K562 (cell line): ENCODE measurements at places on chromosomes 3 and 15. TPM values are rescaled to one million over a fixed set of nuclear protein-coding genes. Genes with fewer than 3 reads are reported as not detected.

DNA sequence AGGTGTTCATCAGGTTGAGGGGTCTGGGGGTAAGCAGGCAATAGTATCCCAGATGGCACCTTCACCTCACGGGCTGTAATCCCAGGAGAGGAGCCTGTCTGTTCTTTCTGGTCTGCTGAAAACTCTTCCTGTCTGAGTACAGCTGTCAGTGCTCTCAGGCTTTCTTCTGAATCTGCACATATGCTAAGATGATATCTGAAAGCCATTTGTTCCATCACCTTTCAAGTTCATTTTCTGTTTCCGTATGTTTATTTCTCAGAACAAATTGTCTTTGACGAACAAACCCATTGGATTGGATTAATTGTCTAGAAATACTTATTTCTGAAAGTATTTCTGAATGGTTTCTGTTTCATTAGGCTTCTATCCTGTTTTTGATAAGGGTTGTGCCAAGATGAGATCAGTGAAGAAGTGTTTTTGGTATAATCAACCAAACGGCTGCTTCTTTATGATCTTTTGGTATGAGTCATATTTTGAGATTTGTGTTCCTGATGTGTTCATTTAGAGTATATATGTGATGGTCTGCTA lies 13.3 kb downstream of the ZNF592 start:
- H3K4me1 ChIP-seq, result peaks cover 8% of the 10 kb centered on the region; the same call in 1 of the 2 replicates
- H3K36me3 ChIP-seq, result peaks cover 24% of the 10 kb centered on the region
- DNase-seq, result no peak
- no peak overlapping the region for H3K27ac ChIP-seq

- no peak for DNase-seq
- no peaks in the 10 kb centered on the region for H3K27me3 ChIP-seq
- H3K27ac ChIP-seq, result no peak overlapping the region
- no peaks in the 10 kb centered on the region for H3K4me1 ChIP-seq
- peaks cover 98% of the 10 kb centered on the region for H3K36me3 ChIP-seq
- H3K4me3 ChIP-seq, result no peak overlapping the region
These were observed 17.4 kb downstream of the NBEAL2 start for GRCh38 chr3:46996689-46997452.

GRCh38 chr15:29917600-29918597 lies 95.6 kb upstream of the TJP1 start:
- H3K4me1 ChIP-seq, result no peaks in the 10 kb centered on the region
- H3K36me3 ChIP-seq, result no peaks in the 10 kb centered on the region
- DNase-seq, result no peak
- no peak overlapping the region for H3K27ac ChIP-seq
- H3K4me3 ChIP-seq, result no peak overlapping the region

GRCh38 chr3:179743913-179744312 lies 91.1 kb downstream of the USP13 start:
- DNase-seq, result no peak
- peaks cover 6% of the 10 kb centered on the region; the same call in 2 of the 3 replicates for H3K27me3 ChIP-seq

GRCh38 chr3:95798628-95799027 lies 1015.8 kb upstream of the EPHA6 start:
- DNase-seq, result no peak
- no peak overlapping the region for H3K4me3 ChIP-seq
- no peaks in the 10 kb centered on the region for H3K36me3 ChIP-seq
- no peaks in the 10 kb centered on the region for H3K4me1 ChIP-seq

GRCh38 chr15:31463521-31464102 lies 137.0 kb downstream of the KLF13 start:
- H3K4me3 ChIP-seq, result no peak overlapping the region
- no peak for DNase-seq
- peaks cover 49% of the 10 kb centered on the region for H3K27me3 ChIP-seq
- no peak overlapping the region for H3K27ac ChIP-seq
- H3K36me3 ChIP-seq, result no peaks in the 10 kb centered on the region

- DNase-seq, result peak; percentile 24
- H3K27ac ChIP-seq, result no peak overlapping the region
- no peaks in the 10 kb centered on the region for H3K36me3 ChIP-seq
- peaks cover 2% of the 10 kb centered on the region; the same call in 1 of the 3 replicates for H3K27me3 ChIP-seq
These were observed 44.0 kb downstream of the EIF4E3 start for GRCh38 chr3:71681224-71681668.

DNA sequence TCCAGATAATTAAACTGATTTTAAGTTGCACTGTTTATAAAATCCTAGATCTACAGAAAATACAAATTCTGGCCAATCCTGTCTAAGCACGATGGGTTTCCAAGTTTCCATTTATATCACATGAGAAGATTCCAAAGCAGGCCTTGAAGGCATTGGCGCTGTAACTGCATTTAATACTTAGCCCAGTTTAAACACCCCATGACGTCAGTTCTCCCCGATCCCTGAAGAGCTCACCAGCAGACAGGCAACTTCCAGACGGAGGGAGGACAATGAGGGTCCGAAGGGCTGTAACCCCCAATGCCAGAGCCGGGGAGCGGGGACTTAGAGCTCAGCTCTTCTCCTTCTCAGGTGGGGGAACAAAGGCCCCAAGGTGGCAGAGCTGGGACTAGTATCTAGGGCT lies 117.3 kb downstream of the XXYLT1 start:
- H3K27me3 ChIP-seq, result no peaks in the 10 kb centered on the region
- H3K4me1 ChIP-seq, result peaks cover 60% of the 10 kb centered on the region
- DNase-seq, result no peak
- peak overlapping the region; percentile 84; the same call in 2 of the 3 replicates for H3K27ac ChIP-seq

DNA sequence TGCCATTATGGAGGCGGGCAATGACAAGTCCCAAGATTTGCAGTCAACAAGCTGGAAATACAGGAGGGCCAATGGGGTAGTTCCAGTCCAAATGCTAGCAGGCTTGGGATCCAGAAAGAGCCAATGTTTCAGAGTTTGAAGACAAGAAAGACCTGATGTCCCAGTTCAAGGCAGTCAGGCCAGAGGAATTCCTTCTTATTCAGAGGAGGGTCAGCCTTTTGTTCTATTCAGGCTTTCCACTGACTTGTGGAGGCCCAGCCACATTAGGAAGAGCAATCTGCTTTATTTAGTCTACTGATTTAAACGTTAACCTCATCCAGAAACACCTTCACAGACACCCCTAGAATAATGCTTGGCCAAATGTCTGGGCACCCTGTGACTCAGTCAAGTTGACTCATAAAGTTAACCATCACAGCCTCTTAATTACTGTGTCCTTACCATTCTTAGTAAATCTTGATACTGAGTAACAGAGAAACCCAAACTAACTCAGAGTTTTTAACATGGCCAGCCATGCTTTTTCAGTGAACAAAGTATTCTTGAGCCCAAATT lies 50.9 kb upstream of the NPHP3 start:
- no peaks in the 10 kb centered on the region for H3K36me3 ChIP-seq
- H3K4me3 ChIP-seq, result no peak overlapping the region
- DNase-seq, result no peak
- H3K27me3 ChIP-seq, result no peaks in the 10 kb centered on the region

GRCh38 chr15:68223171-68223570 lies 6.4 kb downstream of the CLN6 start:
- H3K27me3 ChIP-seq, result no peaks in the 10 kb centered on the region
- peak overlapping the region; percentile 36; the same call in 1 of the 3 replicates for H3K27ac ChIP-seq
- H3K4me3 ChIP-seq, result no peak overlapping the region
- H3K36me3 ChIP-seq, result peaks cover 48% of the 10 kb centered on the region
- peak; percentile 4 for DNase-seq

DNA sequence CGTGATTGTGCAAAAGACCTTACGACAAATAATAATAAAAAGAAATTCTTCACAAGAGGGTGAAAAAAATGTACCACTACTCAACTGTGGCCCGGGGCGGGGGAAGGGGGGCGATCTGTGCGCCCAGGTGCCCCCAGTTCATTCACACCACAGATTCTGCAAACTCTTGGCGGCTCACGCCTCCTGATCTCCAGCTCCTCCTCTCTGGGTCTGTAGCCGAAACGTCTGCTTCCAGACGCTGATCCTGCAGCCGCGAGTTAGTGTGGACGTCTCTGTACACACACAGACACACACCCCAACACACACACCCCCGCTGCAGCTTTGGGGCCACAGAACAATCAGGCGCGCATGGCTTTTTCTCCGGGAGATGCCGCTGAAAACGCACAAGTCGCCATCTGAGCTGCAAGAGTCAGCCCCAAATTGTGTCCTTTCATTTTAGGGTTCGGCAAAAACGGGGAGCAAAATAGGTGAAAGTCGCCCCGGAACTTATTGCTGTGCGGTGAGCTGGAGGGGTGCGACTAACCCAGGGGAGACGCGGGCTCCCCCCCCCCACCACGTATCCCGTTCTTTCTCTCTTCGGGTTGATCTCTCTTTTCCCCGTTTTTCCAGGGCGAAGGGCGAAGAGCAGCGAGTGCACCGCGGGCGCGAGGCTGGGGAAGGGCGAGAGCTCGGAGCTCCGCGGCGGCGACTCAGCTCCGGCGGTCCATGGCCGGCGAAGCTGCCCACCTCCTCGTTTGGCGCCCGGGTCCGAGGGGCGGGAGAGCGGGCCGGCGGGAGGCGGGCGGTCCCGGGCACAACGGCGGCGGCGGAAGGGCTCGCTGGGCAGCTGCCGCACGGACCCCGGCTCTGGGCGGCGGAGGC lies 505 bp upstream of the WNT5A start:
- DNase-seq, result no peak
- peaks cover 35% of the 10 kb centered on the region for H3K27me3 ChIP-seq
- peaks cover 3% of the 10 kb centered on the region; the same call in 1 of the 2 replicates for H3K4me1 ChIP-seq
- H3K27ac ChIP-seq, result no peak overlapping the region

- no peak overlapping the region for H3K27ac ChIP-seq
- no peaks in the 10 kb centered on the region for H3K36me3 ChIP-seq
- DNase-seq, result no peak
- H3K4me1 ChIP-seq, result no peaks in the 10 kb centered on the region; the same call in 2 of the 3 replicates
- H3K27me3 ChIP-seq, result no peaks in the 10 kb centered on the region
These were observed 218.6 kb downstream of the PDCD6IP start for GRCh38 chr3:34016925-34017587.

- H3K27ac ChIP-seq, result no peak overlapping the region
- no peaks in the 10 kb centered on the region for H3K4me1 ChIP-seq
- no peaks in the 10 kb centered on the region for H3K36me3 ChIP-seq
- no peak overlapping the region for H3K4me3 ChIP-seq
- no peak for DNase-seq
These were observed 54.2 kb upstream of the SEMA6D start for GRCh38 chr15:47663101-47663500.

DNA sequence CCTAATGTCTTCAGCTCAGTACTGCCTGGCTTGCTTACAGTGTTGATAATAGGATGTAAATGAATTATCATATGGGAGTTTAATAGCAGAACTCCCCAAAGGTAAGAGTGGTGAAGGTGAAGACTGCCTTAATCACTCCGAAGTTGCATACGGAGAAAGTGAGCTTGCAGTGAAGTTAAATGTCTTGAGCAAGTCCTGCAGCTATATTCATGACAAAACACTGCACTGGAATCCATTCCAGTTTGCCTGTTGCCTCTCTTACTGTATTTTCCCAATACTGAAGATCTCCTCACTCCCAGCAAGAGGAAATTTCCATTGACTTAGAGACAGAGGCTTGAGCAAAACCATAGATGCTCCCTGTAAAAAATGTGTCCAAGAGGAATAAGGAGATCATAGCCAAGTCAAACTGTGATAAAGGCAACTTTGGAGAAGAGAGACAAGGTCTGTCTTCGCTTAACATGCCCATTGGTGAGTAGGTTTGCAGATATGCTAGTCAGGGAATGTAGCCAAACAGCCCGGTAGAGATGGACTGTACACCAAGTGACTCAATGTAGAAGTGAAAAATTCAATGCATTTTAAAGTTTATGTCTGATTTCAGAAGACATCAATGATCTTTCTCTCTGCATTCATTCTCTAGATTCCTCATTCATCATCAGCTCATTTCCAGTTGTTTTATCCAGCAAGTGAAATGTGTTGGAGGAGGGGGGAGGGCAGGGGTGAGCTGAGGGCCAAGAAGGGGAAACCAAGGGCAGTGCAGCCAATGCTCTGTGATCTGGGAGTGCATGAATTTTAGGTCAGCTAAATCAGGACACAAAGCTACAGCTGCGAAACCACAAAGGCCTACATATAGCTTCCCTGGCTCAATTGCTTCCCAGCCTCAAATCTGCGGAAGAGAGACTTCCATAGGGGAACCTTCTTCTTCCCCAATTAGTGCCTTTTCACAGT lies 667.1 kb upstream of the NR2F2 start:
- H3K36me3 ChIP-seq, result peaks cover 40% of the 10 kb centered on the region; the same call in 2 of the 3 replicates
- no peak overlapping the region for H3K27ac ChIP-seq
- no peak for DNase-seq

DNA sequence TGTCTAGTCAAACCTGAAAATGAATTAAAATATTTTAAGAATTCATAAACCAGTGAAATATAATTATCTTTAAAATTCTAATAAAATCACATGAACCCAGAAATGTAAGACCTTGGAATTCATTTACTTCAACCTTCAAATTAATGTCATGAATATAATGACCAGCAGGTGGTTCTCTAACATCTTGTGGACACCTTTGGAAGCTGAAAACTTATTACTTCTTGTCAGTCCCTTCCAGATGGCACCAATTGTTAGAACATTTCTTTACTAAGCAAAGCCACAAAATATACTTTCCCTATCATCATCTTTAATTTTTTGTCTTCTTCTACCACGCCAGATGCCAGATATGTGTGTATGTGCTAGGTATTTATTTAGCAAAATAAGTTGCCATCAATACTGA lies 240.0 kb downstream of the MBNL1 start:
- no peaks in the 10 kb centered on the region for H3K4me1 ChIP-seq
- H3K4me3 ChIP-seq, result no peak overlapping the region
- H3K27ac ChIP-seq, result no peak overlapping the region
- H3K36me3 ChIP-seq, result no peaks in the 10 kb centered on the region

GRCh38 chr15:64915518-64916227 lies 4.0 kb downstream of the ANKDD1A start:
- no peaks in the 10 kb centered on the region for H3K36me3 ChIP-seq
- H3K4me1 ChIP-seq, result no peaks in the 10 kb centered on the region

DNA sequence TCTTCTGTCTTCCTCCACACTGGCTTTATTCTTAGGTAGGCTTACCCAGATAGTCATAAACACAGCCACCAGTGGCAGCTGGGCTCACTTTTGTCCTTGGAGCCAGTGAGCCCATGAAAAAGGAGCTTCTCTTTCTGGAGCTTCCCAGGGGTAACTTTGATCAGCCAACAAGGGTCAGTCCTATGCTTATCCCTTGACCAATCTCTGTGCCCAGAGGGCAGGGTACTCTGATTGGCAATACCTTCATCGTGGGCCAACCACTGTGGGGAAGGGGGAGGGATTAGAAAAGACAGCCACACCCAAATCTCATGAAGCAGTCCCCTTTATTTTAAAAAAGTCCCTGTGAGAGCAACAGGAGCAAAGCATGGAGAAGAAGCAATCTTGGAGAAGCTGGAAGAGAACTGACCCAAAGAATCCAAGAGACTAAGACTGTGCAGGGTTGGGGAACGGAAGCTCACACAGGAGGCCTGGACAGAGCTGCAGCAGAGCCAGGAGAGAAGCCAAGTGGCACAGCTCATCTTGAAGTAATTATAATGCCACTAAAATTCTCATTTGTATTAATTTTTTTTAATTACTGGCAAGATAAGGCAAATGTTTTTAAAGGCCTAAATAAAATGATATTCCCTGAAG lies 70.4 kb downstream of the SSUH2 start:
- DNase-seq, result no peak
- H3K27me3 ChIP-seq, result 0 out of 2 replicates have a peak, but pooled peaks cover 6% of the 10 kb centered on the region
- H3K4me3 ChIP-seq, result no peak overlapping the region
- H3K4me1 ChIP-seq, result no peaks in the 10 kb centered on the region
- H3K27ac ChIP-seq, result no peak overlapping the region

- no peak overlapping the region for H3K27ac ChIP-seq
- no peaks in the 10 kb centered on the region for H3K27me3 ChIP-seq
- DNase-seq, result no peak
- H3K36me3 ChIP-seq, result no peaks in the 10 kb centered on the region; the same call in 2 of the 3 replicates
- H3K4me1 ChIP-seq, result peaks cover 27% of the 10 kb centered on the region
These were observed 65.1 kb downstream of the APBA2 start for GRCh38 chr15:28950916-28951315.

The MBD4 gene
- 36.3 and 37.9 TPM in 2 replicates for total RNA-seq

The USF3 gene
- total RNA-seq, result 3.9 and 4.4 TPM in 2 replicates

The CCPG1 gene
- 41.9 and 48.7 TPM in 2 replicates for total RNA-seq

The ACAN gene
- not detected in 2 replicates for total RNA-seq

The STAG1 gene
- 12.1 and 14.8 TPM in 2 replicates for total RNA-seq

The VWA5B2 gene
- 0.04 TPM in 1 of 2 replicates, not detected in the other for total RNA-seq

The FSIP1 gene
- 0.13 and 0.29 TPM in 2 replicates for total RNA-seq

The IL17RE gene
- 0.47 and 0.72 TPM in 2 replicates for total RNA-seq
